ENCODE measurements at places on chromosomes 5 and 9. TPM values are rescaled to one million over a fixed set of nuclear protein-coding genes. Genes with fewer than 3 reads are reported as not detected.

DNA sequence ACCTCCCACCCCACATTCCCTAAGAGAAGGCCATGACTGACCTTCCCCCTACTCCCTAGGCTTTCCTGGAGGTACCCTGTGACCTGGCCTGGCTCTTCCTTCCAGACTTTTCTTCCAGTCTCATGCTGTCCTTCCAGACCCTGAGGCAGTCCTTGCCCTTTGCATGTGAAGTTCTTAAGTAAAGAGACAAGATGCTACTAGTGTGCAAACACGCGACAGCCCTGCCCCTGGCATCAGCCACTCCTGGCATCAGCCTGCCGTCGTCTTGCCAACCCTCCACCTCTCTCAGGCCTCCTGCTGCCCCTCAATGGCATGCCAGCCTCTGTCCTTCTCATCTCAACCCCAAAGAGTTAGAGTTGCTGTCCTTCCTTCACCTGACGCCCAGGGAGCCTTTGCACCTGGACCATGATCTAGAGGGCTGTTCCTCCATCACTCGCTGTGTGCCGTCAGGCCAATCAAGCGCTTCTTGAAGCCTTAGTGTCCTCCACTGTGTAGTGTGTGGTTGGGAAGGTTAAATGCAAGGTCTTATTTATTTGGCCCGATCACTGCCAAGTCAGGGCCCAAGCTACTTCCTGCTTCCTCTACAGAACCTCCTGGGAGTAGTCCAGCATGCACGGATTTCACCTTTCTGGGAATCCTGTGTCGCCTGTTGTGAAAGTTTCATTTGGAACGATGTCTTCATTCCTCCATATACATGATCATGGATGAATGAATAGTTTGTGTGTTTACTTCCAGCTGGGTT, 61.9 kb downstream of the WWC1 start:
- no peak overlapping the region for H3K27ac ChIP-seq
- peak; percentile 8 for DNase-seq
- no peak overlapping the region for H3K4me3 ChIP-seq
- no peaks in the 10 kb centered on the region for H3K27me3 ChIP-seq

- no peak overlapping the region for H3K27ac ChIP-seq
- no peak for DNase-seq
- no peaks in the 10 kb centered on the region for H3K36me3 ChIP-seq
- no peak overlapping the region for H3K4me3 ChIP-seq
- H3K4me1 ChIP-seq, result no peaks in the 10 kb centered on the region
Measured at GRCh38 chr5:170418736-170419135, 29.6 kb upstream of the KCNMB1 start.

- DNase-seq, result no peak
- H3K4me1 ChIP-seq, result no peaks in the 10 kb centered on the region
- no peak overlapping the region for H3K27ac ChIP-seq
Measured at GRCh38 chr9:37563806-37564513, 12.2 kb downstream of the FBXO10 start.

DNA sequence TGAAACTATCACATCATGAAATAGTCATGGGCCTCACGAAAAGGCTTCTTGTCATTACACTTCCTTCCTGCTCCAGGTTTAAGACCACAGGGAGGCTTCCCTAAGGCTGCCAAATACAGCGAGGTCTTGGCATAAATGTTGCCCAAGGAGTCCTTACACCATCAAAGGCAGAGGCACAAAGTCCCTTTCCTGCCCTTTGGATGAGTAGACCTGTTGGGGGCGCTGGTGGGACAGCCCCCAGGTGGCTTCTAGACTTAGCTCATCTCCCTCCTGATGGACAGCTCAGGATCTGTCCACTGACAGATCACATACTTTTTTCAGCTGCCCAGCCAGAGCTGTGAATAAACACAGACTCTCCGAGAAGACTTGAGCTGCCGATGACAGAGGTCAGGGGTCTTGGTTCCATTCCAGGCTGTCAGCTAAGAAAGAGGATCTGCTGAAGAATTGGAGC, 15.5 kb upstream of the MEGF9 start:
- H3K27me3 ChIP-seq, result no peaks in the 10 kb centered on the region
- H3K27ac ChIP-seq, result peak overlapping the region; percentile 26
- no peak for DNase-seq

DNA sequence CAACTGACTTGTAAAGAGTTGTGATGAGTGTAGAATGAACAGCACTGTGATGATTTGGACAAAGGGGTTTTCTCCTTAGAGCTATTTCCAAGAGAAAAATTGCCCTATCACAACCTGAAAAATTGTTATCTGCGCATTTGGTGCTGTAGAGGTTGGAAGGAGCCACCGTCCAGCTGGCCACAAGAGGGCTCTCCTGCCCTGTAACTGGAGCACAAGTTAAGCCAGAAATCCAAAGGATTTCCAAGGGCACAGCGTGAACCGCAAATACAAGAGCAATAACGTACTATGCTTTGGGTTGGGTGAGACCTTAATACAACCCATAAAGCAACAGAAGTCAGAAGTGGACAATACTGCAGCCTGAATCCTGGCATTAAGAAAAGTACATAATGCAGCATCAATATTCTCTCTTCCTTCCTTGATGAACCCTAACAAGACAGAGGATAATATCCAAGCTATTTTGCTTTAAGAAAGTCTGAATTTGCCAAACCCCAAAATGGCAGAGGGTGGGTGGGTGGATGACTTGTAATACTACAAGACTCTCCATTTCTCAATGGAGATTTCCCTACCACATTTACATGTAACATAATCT, 56.8 kb upstream of the SMIM32 start:
- H3K27ac ChIP-seq, result no peak overlapping the region
- no peak overlapping the region for H3K4me3 ChIP-seq
- no peaks in the 10 kb centered on the region for H3K27me3 ChIP-seq
- H3K4me1 ChIP-seq, result no peaks in the 10 kb centered on the region

GRCh38 chr5:157718519-157718918, 12.7 kb upstream of the THG1L start:
- H3K4me3 ChIP-seq, result no peak overlapping the region
- no peaks in the 10 kb centered on the region for H3K27me3 ChIP-seq
- H3K27ac ChIP-seq, result no peak overlapping the region

GRCh38 chr5:153827397-153827796, 211.3 kb downstream of the FAM114A2 start:
- no peaks in the 10 kb centered on the region for H3K36me3 ChIP-seq
- no peak overlapping the region for H3K4me3 ChIP-seq
- no peak for DNase-seq
- H3K27me3 ChIP-seq, result no peaks in the 10 kb centered on the region
- H3K27ac ChIP-seq, result no peak overlapping the region
- H3K4me1 ChIP-seq, result no peaks in the 10 kb centered on the region

DNA sequence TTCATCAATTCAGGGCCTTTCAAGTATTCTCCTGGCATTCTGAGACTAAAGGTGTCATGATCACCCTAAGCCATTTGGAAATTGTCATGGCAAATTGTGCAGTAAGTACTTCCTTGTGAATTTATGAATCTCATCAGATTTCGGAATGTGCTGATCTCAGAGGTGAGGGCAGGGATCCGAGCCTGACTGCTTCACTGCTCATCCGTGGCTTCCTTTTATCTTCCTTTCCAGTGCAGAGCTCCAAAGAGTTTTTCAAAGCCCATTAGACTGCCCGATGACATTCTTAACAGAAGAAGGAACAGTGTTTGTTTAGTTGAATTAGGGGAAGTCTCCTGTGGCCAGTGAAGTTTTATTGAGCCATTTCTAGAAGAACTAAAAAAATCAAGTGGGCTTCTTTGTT, 182.8 kb upstream of the GDNF start:
- H3K4me1 ChIP-seq, result no peaks in the 10 kb centered on the region
- no peak overlapping the region for H3K4me3 ChIP-seq
- peaks cover 3% of the 10 kb centered on the region for H3K27me3 ChIP-seq
- DNase-seq, result no peak
- H3K36me3 ChIP-seq, result no peaks in the 10 kb centered on the region

DNA sequence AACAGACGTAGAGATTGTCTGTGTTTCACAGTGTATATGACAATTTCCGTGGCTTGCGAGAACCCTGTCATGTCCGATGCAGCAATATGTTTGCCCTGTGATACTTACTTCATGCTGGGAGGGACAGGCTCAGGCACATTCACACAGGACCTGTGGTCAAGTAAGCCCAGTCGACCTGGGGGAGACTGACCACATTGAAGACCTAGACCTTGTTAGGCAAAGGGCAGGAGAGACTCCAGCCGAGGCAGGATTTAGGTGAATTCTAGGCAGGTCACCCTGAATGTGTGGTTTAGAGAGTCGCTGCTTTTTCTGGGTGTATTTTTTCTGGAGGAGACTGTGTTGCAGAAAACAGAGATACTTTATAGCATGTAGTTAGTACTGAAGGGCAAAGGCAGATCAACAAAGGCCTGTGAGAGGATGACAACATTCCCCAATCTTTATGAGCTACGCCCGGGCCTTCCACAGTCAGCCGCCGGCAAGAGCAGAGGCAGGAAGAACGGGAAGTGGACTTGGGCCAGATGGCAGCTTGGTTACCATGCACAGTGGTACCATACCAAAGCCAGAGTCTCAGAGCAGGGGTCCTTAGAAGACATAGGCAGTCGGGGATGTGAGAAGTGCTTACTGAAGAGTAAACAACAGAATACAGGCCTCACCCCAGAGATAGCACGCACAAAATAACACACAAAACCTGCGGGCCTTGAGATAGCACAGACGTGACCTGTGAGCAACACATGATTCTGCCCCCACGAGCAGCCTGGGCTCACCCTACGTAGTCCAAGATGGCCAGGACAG, 220.7 kb downstream of the CACNA1B start:
- DNase-seq, result no peak
- H3K27ac ChIP-seq, result no peak overlapping the region
- H3K27me3 ChIP-seq, result no peaks in the 10 kb centered on the region
- H3K4me1 ChIP-seq, result no peaks in the 10 kb centered on the region

DNA sequence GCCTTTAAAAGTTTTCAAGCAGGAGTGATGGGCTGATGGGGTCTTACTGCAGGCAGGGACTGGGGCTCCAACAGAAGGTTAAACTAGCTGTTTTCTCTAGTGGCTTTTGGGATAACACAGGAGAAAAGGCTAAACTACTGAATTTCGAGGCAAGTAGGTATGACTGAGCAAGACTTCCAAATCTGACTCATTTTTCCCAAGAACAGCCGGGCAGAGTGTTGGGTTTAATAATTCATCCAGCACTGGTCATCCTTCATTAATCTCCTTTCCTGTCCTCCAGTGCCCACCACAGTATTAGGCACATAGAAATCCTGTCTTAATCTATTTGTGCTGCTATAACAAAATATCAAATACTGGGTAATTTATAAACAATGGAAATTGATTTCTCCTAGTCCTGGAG, 20.5 kb downstream of the MSX2 start:
- H3K27ac ChIP-seq, result no peak overlapping the region
- no peaks in the 10 kb centered on the region for H3K36me3 ChIP-seq
- DNase-seq, result no peak
- H3K4me3 ChIP-seq, result no peak overlapping the region
- no peaks in the 10 kb centered on the region for H3K27me3 ChIP-seq

DNA sequence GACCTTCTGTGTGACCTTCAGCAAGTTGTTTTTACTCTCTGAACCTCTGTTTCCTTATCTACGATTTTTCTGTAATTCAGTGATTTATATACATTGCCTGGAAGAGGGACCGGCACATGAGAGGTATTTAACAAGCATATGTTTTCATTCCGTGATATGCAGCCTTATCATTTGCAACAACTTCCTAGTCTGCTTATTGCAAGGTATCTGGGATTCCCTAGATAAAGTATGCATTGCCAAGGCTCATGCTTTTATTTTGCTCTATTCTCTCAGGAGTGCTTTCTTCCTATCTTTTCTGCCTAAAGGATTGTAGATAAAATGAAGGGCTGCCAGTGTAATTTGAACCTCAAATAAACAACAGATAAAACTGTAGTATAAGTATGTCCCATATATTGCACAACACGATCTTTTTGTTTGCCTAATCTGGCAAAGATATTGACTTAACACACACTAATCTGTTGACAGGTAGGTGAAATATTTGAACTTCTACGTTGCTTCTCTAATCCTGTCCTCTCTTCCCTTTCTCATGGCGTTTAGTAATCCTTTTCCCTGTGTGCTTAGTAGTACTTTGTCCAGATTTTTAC, 377.2 kb upstream of the TNC start:
- no peaks in the 10 kb centered on the region for H3K36me3 ChIP-seq
- no peaks in the 10 kb centered on the region for H3K27me3 ChIP-seq
- DNase-seq, result peak; percentile 18

GRCh38 chr5:115337882-115338281, 41.4 kb upstream of the CCDC112 start:
- no peak overlapping the region for H3K4me3 ChIP-seq
- no peaks in the 10 kb centered on the region for H3K36me3 ChIP-seq
- no peak for DNase-seq
- H3K4me1 ChIP-seq, result no peaks in the 10 kb centered on the region
- H3K27me3 ChIP-seq, result no peaks in the 10 kb centered on the region

- no peak for DNase-seq
- no peak overlapping the region for H3K4me3 ChIP-seq
- H3K27ac ChIP-seq, result no peak overlapping the region
- peaks cover 18% of the 10 kb centered on the region for H3K4me1 ChIP-seq
- H3K27me3 ChIP-seq, result no peaks in the 10 kb centered on the region
Measured at GRCh38 chr5:111927191-111927590, 170.2 kb upstream of the NREP start.

DNA sequence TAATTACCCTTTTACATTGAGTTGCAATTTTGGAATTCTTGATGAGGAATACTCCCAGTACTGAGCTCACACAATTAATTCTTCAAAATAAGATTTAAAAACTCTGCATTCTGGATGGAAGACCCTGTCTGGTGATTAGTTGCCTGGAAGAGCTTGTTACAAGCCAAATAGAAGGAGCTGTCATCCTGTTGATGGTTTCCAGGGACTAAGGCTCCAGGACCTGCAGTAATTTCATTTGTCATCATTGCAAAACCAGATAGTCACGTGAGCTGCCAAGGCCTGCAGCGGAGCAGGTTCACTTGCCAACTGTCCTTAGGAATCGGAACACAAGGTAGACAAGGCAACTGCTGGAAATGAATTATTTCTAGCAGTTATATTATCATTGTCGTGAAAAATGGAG, 597.7 kb downstream of the CCDC171 start:
- no peak overlapping the region for H3K27ac ChIP-seq
- H3K4me1 ChIP-seq, result no peaks in the 10 kb centered on the region
- no peaks in the 10 kb centered on the region for H3K36me3 ChIP-seq
- H3K27me3 ChIP-seq, result no peaks in the 10 kb centered on the region

GRCh38 chr5:177447066-177447610, 524 bp downstream of the PRR7 start:
- H3K27me3 ChIP-seq, result no peaks in the 10 kb centered on the region
- no peak overlapping the region for H3K27ac ChIP-seq
- peak overlapping the region; percentile 39 for H3K4me3 ChIP-seq
- H3K36me3 ChIP-seq, result peaks cover 3% of the 10 kb centered on the region
- peak; percentile 36 for DNase-seq

GRCh38 chr5:171681677-171682076, 103.9 kb upstream of the SMIM23 start:
- no peak overlapping the region for H3K27ac ChIP-seq
- peaks cover 2% of the 10 kb centered on the region for H3K27me3 ChIP-seq
- no peaks in the 10 kb centered on the region for H3K4me1 ChIP-seq
- DNase-seq, result no peak
- H3K36me3 ChIP-seq, result no peaks in the 10 kb centered on the region
- no peak overlapping the region for H3K4me3 ChIP-seq

Gene MYMK
- total RNA-seq, result not detected

Gene CAMK4
- 0.77 TPM for total RNA-seq

Gene AGGF1
- total RNA-seq, result 25.2 TPM

Gene P4HA2
- 553 TPM for total RNA-seq

Gene CARTPT
- total RNA-seq, result not detected

Gene CDHR2
- under 0.01 TPM for total RNA-seq

Gene FAT2
- total RNA-seq, result under 0.01 TPM

Measured in fibroblast of lung (primary cell).